Stimulated activated memory B cell treated with anti-CD40 and anti-IgM and Interleukin-4, amounts not matched to agents 10 μg/mL and 1 μg/mL and 100 μg/mL, for 72 hours (primary cell): ENCODE measurements at places on chromosomes 12 and 14.

GRCh38 chr12:29547864-29548263, 50.4 kb upstream of the OVCH1 start:
- ATAC-seq: no peak

DNA sequence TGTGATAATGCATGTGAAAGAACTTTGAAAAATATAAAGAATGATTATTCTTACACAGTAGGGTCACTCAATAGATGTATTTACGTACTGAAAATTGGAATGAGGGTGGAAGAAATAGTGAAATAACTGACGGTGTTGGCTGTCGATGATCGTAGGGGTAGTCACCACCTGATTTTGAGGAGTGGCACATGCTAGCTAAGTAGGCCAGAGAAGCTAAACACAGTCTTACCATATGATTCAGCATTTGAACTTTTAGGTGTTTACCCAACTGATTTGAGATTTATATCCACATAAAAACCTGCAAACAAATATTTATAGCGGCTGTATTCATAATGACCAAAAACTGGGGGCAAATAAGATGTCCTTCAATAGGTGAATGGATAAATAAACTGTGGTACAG, 47.6 kb upstream of the HIF1A start:
- ATAC-seq: no peak

DNA sequence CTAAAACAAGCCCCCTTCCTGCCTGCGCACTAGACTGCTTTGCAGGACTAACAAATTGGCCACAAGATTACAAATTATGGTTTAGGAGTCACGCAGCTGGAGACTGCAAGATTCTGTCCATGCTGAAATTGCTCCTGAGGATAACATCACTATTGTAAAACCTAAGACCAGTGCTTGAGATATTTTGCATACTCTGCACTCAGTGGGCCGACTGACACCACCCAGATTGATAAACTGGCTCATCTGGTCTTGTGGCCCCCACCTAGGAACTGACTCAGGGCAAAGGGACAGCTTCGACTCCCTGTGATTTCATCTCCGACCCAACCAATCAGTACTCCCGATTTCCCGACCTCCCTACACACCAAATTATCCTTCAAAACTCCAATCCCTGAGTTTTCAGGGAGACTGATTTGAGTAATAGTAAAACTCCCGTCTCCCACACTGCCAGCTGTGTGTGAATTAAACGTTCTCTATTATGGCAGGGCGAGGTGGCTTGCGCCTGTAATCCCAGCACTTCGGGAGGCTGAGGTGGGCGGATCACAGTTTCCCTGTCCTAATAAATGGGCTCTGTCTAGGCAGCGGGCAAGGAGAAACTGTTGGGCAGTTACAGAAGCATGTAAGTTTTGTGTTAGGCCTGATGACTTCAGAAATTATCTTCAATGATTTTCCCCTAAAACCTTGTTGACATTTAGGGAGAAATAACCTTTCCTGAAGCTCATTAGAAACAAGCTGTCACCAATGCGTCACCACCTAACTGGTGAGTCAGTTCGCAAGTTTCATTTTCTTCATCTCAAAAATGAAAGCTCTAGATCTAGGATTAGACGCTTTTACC, 5.3 kb upstream of the UBC start:
- ATAC-seq: peak; percentile 2

DNA sequence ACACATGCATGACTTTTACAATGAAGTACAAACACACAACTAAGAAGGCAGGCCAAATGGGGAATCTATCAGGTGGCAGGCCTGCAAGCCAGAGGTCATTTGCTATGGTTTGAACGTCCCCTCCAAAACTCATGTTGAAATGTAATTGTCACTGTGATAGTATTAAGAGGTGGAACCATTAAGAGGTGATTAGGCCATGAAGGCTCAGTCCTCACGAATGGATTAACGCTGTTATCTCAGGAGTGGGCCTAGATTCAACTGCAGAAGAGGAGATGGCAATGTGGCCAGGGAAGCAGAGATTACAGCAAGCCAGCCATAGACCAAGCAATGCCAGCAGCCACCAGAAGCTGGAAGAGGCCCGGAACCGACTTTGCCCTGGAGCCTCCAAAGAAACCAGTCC, 13.5 kb upstream of the ACTR6 start:
- no peak for ATAC-seq

DNA sequence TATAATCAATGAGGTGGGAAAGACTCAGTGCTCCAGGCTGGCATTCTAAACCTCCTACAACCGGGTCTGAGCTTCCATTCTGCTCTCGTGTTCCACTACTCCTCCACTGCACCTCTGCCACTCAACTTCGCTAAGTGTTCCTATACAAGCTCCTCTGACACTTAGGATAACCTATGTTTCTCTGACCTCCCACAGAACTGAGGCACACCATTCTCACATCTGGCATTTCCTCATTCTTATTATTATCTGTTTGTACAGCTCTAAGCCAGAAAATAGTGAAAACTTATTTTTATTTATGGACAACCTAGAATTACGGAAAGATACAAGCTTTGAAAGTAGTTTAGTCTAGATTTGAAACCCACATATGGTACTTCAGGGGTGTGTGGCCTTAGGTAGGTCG, 127.0 kb downstream of the MED13L start:
- no peak for ATAC-seq

DNA sequence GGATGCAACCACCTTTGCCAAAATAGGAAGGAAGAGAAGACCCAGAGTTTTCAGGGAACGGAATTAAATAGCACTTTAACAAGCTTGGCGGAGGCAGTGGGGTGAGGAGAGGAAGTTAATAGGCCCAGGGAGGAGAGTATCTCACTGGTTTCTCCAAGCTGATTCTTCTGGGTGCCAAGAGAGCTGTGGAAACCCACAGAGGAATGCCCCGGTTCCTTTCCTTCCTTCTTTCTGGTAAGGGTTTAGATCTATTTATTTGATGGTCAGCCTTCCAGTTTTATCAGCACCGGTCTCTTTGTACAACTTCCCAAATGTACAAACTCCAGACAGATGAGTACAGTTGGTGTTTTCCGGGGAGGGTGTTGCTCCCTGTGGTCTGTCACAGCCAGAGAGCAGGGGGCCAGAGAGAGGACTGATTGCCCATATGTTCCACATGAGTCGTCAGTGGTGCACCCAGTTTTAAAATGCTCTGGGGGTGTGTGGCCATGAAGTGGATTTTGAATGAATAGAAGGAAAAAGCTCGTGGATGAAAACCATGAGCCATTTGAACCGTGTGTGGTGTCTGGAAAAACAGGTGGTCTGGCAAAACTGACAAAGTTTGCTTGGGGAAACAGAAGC, 26.6 kb downstream of the PRKCH start:
- ATAC-seq: no peak

GRCh38 chr12:26748741-26749431, 84.1 kb downstream of the ITPR2 start:
- peak; percentile 75 for ATAC-seq

DNA sequence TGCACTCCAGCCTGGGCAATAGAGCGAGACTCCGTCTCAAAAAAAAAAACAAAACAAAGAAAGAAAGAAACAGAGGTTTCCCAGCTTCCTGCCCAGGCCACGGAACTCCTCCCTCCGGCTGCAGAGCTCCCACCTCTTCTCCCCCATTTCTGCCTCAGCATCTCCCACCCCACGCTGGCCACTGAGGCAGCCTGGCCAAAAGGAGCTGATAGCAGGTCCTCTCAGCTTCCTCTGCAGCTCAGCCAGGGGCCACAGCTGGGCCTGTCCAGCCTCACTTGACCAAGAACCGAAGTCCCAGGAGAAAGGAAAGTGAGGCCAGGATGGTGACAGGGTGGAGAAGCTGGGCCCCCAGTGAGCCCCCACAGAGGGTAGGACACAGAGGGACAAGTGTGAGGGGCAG, 33.4 kb upstream of the CD9 start:
- ATAC-seq: no peak

- ATAC-seq: no peak
These were observed 84.1 kb downstream of the FBXL14 start for GRCh38 chr12:1510056-1510812.

DNA sequence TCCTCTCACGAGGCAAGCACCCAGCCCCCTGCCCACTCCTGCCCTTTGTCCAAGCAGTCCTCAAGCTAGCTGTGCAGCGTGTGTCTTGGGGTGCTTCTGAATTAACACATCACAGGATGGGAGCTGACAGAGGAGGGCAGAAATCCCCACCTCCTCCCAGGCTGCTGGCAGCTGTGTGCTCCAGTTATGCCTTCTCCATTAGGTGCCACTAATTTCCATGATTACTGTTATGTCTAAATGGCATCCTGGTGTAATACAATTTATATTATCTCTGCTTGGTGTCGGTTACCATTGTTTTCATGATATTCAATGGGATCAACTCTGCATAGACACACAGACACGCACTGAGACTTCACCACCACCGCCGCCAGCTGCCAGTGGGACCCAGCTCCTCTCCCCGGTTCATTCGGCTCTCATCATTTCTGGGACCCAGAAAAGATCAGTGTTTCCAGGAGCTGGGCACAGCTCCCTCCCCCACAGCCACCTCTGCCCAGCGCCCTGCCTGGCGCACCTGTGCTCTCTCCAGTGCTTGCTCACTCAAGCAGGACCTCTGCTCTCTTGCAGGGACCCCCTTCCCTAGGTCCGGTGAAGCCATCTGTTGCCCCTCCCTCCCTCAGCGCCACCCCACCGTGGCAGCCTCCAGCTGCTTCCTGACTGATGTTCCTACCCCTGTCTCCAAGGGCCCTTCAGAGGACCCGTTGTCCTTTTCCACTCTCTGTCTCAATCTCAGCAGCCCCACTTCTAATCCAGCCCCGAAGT, 167.5 kb upstream of the FKBP4 start:
- no peak for ATAC-seq

DNA sequence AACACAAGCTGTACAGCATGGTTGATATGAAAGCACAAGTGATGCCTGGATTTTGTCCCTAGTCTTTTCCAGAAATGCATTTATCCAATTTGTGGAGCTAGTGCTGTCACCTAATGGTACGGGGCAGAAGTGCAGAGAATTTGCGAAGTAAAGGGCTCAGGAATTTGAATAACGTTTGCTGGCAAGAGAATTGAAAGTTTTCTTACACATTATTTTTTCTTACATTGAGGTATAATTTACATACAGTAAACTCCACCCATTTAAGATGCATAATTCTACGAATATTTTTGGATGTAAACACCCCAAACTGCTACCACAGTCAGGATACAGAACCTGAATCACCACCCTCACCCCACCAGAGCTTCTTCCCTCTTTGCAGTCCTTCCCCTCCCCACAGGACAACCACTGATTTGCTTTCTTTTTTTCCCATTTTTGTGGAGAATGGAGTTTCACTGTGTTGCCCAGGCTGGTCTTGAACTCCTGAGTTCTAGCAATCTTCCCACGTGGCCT, 3.5 kb downstream of the AICDA start:
- ATAC-seq: peak; percentile 13

GRCh38 chr14:89167705-89168104, 249.3 kb downstream of the FOXN3 start:
- ATAC-seq: no peak

DNA sequence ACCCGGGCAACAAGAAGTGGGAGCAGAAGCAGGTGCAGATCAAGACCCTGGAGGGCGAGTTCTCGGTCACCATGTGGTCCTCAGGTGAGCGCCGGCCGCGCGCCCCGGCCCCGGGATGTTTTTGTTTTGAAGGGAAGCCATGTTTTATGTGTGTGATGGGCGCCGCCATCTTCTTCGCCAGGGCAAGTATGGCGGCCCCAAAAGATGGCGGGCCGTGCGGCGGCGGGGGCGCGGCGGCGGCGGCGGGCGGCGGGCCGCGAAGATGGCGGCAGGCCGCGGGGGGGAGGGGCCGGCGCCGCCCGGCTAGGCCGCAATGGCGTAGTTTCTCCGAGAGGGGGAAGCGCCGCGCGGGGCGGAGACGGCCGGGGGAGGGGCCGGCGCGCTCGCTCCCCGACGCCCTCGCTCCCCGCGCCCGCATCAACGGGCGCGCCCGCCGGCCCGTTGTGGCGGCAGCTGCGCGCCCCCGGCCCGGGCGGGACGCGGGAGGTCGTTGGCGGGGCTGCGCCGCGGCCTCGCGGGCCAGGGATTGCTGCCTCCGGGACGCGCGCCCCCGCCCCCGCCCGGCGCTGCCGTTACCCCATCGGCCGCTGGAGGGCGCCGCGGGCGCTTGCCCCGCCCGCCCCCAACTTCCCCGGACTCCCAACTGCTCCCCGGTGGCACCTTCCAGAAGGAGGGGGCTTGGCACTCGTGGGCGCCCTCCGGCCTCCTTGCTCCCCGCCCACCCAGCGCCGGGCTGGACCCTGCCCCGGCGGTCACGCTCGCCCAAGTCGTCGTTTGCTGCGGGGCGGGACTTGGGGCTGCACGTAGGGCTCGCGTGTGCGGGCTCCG, 1.1 kb downstream of the YY1 start:
- ATAC-seq: peak; percentile 67

DNA sequence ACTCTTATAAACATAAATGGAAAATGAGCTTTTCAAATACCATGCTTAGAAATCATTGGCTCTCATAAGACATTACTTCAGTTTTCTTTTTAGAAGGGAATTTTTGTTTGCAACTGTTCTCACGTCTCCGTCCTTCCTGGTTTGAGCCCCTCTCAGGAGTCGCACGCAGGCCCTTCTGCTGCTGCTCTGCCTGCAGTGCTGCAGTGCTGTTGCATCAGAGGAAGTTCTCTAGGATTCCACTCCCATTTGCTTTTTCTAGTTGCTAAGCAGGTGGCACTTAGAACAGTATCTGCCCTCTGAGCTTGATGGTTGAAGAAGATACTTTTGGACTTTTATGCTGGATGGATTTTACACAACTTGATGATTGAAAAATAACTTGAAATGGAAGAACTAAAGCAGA, 70.8 kb downstream of the SCN8A start:
- ATAC-seq: no peak

DNA sequence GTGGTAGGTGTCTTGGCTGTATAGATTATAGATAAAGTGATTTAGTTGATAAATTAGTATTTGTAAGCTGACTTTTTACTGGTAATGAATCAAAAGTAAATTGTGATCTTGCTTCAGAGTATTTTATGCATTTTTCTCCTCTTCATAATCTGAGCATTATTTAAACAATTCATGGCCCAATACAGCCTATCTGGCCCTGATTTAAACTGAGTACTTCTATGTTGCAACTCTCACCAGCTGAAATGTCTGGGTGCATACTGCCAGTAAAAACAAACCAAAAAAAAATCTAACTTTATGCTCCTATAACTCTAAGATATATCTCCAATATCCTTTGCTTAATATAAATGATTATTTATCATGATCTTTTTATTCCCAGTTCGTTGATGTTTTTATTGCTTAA, 86.6 kb downstream of the MIA2 start:
- no peak for ATAC-seq

DNA sequence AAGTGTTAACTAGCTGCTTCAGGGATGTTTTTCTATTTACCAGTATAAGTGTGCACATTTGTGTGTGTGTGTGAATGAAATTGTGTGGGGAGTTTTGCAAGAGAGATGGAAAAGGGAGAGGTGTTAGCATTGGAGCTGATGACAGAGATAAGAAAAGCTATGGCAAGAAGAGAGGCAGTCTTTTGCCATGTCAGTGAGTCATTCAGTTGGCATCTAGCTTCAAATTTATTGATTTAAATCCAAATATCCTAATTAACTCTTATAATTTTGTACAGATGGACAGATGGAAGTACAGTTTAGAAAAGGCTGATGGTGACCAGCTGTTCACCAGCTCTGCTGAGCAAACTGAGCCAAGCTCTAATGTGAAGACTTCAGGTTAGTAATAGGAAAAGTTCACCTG, 3.3 kb upstream of the BHLHE41 start:
- ATAC-seq: no peak
